Progenitor cell of endocrine pancreas (in vitro differentiated cells): ENCODE measurements at places on chromosomes 12 and 14.
A peak's percentile ranks its signal among the peaks of the same experiment; 100 is the strongest.

DNA sequence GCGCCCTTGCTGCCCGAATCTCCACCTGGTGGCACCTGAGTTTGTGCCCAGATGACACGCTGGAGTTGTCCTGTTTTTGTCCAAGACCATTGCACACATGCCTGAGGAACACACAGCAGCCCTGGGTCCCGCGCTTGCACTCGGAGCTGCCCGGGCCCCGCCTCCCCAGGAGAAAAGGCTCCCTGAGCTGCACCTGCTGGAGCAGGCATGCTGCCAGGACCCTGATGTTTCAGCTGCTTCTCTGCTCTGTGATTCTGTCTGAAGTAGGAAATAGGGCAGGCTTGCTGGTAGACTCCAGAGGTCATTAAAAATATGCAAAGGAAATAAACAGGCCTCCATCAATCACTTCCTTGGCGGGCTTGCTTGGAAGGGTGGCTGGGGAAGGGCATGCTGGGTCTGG, 271.6 kb downstream of the CACNA1C start:
- no peak for DNase-seq

- no peak for DNase-seq
Measured at GRCh38 chr12:15540005-15540404, 217.7 kb downstream of the PTPRO start.

DNA sequence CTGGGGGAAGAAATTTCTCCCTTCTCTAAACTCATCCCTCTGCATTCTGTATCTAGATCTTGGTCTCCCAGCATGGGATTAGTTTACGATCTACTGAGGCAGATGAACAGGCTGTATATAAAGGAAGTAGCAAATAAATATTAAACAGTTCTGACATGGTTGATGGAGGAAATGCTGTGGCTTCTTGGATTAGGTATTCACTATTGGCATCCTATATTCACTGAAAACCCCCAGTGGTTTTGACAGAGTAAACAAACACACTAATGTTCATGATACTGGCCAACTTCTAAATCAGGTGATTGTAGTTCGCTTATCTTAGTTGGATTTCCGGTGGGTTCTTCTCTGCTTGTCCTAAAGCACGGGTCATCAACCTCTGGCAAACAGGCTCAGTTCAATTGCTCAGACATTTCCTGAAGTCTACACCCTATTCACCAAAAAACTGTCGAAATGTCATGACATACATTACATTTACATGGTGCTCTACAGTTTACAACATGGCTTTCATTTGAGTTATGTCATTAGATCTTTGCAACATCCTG, 433.9 kb downstream of the EGLN3 start:
- DNase-seq, result no peak

- DNase-seq, result no peak
Measured at GRCh38 chr12:110279566-110280375, 1.3 kb upstream of the ATP2A2 start.

DNA sequence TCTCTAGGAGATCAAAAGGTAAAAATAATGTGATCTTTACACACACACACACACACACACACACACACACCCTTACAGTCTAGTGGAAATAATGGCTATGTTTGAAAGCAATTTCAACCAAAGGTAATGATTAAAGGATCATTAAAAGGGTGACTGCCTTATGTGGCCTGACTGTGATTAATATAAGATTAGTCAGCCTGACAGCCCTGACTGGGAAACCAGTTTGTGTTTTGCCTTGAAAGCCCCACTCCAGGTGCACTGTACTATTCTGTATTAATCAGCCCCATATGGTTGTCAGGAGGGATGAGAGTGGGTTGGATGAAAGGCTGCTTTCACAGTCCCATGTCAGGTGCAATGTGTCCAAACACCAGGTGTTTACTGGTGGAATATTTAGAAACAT, 10.5 kb downstream of the RASSF9 start:
- no peak for DNase-seq

- DNase-seq, result no peak
Measured at GRCh38 chr12:132397152-132397933, 68.0 kb upstream of the GALNT9 start.

- DNase-seq, result no peak
Measured at GRCh38 chr12:81329085-81329484, 251.2 kb downstream of the ACSS3 start.

- DNase-seq, result no peak
Measured at GRCh38 chr12:131281016-131281415, 327.3 kb downstream of the ADGRD1 start.

GRCh38 chr12:123829561-123829960, 67.5 kb downstream of the DNAH10 start:
- no peak for DNase-seq

- DNase-seq, result no peak
Measured at GRCh38 chr14:34064349-34064748, 113.5 kb upstream of the EGLN3 start.

DNA sequence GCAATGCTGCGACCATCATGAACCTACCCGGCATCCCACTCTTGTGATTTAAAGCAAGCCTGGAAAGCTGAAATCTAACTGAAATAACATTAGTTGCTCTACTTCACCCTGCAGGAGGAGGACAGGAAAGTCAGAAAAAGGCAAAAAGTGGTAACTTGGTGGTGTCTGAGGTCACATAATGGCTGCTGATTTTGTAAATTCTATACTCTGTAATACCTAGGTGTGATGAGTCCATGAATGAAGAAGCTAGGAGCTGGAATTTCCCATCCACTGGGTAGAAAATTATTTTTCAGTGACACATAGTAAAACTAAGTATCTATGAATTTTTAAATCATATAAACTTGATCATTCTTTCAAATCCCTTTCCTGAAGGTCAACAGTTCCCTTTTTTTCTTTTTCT, 183.8 kb downstream of the FOXN3 start:
- no peak for DNase-seq

GRCh38 chr14:103255555-103255954, 78.5 kb upstream of the EIF5 start:
- no peak for DNase-seq

DNA sequence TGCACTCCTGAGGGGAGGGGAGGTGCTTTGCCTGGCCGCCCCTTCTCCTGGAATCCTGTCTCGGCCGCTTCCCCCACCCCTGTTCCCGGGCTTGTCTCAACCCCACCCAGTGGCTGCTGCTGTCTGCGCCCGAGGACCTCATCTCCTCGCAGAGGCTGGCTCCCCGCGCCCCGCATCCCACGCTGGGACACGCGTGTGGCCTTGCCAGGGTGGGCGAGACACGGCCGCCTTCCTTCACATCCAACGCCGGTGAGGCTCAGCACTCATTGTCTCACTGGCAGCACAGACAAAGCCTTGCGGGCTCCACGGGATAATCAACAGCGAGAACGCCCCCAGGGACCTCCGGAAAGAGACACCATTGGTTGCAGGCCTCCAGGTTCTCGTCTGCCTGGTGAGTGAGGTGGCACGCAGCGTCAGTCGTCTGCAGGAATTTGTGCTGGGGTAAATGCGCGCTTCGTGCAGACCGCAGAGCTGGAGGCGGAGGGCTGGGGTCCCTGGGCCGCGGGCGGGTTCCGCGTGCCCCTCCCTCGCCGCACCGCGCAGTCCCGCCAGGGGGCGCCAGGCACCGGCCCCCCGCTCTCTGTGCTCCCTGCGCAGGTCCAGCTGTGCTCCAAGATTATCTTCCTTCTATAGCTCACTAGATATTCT, 26.8 kb downstream of the CCDC177 start:
- peak; percentile 68 for DNase-seq

DNA sequence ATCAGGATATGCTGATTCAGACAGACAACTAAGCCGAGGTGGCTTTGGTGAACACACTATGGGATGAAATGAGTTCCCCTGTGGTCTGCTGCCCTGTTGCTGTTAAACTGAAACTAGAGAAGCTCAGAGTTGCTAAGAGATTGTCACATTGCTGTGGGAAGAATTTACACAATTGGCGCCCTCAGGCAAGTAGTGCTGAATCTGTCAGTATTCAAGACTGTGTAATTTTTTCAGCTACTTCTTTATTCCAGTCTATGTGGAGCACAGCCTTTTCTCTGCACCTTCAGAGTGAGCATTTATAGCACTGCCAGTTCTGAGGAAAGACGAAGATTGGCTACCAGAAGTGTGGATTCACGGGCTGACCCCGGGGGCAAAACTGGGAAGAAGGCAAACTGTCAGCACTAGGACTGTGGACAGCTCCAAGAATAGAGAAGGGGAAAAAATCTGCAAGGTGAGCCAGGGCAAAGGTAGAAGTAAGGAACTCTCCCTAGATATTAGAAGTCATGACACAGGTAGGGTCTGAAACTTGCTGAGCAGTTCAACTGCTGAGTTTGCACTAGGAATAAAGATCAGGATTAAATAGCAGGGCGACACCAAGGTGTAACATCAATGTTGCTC, 218.8 kb upstream of the TMPO start:
- peak; percentile 21 for DNase-seq

- no peak for DNase-seq
Measured at GRCh38 chr12:100842156-100842555, 47.6 kb downstream of the ANO4 start.

DNA sequence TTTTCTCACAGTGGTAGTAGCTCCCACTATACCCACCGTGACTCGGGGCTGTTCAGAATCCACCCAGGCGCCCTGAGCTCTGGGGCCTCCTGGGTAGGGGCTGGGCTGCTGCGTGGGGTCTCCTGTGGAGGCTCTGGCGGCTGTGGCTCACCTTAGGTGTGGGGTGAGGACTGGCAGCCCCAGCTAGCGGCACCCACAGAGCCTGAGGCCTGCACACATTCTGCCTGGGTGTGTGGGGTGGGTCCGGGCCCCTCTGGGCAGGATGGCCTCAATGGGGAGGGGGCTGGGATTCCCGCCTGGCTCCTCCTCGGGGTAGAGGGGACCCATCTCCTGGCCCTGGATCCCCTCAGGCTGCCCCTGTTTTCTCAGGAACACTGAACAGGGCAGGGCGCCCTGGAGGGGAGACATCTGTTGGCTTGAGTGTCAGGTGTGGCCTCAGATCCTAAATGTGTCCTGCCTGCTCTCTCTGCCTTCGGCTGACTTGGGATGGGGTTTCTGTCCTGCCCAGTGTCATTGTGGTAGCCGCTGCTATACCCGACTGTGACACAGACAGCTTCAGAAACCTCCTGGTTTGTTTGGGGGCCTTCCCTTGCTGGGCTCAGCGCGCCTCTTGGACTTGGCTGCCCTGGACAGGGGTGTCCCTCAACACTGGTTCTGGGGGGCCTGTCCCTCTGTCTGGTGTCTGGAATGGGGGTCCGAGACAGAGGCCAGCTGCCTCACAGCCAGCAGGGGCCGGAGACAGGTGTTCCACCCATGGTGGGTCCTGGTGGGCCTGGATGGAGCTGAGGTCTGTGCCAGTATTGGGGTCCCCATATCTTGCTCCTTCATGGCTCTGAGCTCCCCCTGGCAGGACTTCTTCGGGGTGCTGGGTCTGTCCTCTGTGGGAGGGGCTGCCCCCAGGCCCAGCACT, 354.9 kb downstream of the TMEM121 start:
- no peak for DNase-seq

DNA sequence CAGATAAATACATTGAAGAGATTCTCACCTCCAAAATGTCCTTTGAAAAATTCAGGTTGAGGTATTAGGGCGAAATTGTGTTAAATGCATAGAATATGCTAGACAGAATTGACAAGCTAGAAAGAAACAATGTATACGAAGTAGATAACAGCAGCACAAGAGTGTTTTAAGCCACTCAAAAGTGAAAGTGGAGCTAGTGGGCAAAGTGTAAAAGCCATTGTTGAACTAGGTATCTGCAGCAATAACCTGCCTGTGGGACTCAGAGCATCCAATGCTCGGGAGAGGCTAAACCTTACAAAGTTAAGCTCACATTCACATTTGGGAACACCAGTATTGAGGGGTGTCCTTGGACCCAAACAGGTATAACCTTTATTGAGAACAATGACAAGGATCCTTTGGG, 180.6 kb upstream of the TMPO start:
- DNase-seq, result no peak

GRCh38 chr12:89721291-89721987, 12.8 kb upstream of the ATP2B1 start:
- no peak for DNase-seq

DNA sequence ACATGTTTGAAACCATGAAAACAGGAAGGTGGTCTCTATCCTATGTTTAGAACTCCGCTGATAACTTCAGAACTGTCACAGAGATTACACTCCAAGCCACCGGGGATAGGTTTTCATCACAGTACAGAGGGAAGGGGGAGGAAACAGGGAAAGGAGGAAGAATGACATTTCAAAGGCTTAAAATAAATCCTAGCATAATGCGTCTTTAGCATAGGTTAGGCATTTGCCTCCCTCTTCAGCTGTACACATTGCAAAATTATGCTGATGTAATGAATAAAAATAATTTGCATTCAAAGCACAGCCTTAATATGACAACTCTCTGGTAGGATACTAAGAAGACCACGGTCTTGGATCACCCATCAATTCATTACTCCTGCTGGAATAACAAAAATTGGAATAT, 54.3 kb upstream of the PYGL start:
- DNase-seq, result no peak

DNA sequence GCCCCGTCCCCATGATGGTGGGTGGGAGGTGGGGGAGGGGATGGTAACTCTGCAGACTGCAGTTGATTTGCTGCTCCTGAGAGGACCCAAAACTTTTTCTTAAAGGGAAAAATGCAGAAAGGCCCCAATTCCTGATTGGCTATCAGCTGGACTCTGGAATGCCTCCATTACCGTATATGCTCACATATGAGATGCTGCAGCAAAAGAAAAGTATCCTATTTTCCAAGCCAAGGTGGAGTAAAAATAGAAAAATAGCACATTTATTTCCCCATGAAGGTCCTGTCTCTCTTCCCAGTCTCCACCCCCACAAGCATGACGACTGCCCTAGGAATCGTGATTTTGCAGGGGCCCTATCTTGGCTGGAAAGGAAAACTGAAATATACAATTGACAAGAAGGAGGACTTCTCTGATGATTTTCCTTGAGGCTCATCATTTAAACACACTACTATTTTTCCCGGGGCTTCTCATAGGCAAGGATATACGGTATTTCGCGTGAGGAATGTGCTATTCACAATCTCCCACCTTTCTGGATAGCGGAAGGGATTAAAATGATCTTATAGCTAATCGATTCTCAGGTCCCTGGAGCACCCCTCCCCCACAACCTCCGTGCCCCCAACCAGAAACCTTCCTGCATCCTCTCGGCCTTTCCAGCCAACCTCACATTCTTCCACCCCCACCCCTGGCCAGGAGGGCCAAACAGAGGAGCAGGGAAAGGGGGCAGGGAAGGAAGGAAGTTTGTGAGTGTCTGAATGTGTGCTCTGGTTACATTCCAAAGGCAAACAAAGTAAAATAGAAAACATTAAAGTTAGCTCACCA, 138.9 kb upstream of the CCND2 start:
- no peak for DNase-seq

DNA sequence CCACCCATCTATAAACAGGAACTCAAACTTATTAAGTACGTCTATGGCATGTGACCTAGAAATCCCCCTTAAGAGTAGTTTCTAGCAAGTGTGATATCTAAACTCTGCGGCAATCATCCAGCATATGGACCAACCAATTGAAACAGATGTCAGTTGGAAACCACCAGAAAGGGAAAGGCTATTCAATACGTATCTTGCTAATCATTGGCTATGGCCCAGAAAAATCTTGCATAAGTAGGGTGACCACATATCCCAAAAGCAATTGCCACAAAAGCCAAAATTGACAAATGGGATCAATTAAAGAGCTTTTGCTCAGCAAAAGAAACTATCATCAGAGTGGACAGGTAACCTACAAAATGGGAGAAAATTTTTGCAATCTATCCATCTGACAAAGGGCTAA, 24.2 kb downstream of the SYNJ2BP start:
- DNase-seq, result no peak

- DNase-seq, result no peak
Measured at GRCh38 chr12:78958941-78959340, 94.4 kb downstream of the SYT1 start.

GRCh38 chr12:49098035-49098451, 3.4 kb upstream of the DHH start:
- DNase-seq, result peak; percentile 39

- no peak for DNase-seq
Measured at GRCh38 chr12:12108441-12109058, 37.8 kb downstream of the BCL2L14 start.
